AG04449 (cell line): ENCODE measurements at places on chromosomes 2 and 18.

DNA sequence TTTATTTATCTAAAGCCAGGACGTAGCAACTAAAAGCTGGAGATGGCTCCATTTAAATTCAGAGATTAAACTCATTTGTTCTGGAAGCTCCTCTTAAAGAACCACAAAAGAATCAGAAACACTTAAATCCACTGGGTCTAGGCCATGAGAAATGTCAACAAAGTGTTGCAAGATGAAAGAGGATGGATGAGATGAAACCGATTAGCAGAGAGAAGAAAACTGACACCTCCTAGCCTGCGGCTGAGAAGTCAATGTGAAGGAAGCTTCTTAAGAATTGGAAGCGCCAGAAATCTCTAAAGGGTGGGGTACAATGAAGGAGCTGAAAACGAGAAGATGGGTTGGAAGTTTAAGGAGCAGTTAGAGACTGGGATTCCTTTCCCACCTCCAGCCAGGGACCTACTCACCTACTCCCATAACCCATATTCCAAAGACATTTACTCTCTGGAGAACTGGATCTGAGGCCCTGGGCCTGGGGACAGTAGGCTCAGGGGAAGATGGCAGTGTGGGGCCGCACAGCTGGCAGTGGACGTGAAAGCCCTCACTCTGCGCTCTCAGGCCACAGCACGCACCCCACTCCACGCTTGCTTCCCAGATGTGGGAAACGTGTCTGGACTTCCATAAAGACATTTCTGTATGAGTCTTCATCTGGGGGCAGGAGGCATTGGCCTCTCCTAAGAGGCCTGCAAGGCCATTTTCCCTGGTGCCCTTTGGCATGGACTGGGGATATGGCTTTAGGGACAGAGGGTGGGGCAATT, 188.4 kb downstream of the LOXHD1 start:
- DNase-seq, result no peak

DNA sequence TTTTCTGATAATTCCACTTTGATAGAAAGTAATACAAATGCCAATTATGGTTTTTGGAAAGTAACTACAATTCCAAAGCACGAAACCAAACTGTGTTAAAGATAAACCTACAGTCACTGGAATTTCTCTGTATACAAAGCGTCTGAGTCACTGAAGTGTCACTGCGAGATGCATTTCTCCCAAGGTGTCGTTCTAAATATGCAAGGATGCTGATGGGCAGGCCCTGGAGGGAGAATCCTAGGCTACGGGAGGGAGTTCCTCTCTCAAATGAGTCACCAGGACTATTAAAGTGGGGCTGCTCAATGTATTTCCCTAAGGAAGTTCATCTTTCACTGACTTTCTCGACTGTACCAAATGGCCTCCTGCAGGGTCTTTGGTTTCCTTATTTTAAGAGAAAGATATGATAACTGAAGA, 163.8 kb upstream of the STK17B start:
- DNase-seq, result peak; percentile 46

- no peak for DNase-seq
These were observed 116.9 kb downstream of the SMAD7 start for GRCh38 chr18:48833701-48834412.

DNA sequence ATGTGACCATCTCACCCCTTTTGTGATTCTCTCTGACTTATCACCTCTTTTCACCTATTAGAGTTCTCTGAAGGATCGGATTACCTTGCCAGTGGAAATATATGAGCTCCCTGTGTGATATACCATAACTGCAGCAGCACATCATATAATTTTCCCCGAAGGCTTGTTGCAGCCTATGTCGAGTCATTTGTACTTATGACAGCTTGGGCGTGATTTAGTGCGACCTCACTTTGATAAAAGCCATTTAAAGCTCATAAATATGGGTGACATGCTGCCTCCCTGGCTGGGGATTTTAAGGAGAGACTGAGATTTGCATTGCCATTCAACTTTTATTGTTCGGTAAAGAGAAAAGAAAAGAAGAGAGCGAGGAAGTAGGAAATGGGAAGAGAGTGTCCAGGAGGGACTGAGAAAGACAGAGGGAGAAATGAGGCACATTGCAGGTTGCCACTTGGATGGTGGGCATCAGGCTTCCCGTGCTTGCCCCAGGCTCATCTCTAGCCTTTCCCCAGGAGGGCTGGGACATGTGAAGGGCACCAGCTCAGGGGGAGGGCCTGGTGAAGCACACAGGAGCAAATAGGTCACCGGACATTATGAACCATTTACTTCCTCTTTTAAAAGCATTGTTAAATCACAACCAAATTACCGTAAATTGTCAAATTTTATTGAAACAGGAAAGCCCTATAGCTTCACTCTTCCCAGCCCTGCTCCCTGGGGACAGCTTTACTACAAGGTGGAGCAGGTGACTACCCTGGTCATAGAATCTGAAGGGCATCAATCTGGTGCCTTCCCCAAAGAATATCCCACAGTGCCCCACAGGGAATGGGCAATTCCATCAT, 161.3 kb downstream of the SETBP1 start:
- DNase-seq, result no peak

DNA sequence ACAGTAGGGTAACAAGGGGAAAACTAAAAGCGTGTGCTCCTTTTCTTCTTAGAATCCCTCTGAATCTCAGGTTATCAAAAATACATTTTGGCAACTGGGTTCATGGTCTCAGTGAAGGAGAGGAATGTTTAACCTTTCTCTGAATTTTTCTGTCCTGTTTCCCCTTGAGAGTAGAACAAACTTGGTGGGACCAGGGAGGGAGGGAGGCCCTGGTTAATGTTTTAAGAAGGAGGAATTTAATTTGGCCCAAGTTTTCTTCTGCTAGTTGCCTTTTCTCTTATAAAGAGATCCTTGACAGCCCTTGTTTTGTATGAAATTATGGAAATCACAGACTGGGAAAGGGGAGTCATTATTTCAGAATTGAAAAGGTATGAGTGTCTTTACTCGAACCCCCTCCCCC, 12.2 kb upstream of the POU3F3 start:
- DNase-seq, result no peak

- no peak for DNase-seq
These were observed 128.2 kb downstream of the COL4A4 start for GRCh38 chr2:227035711-227036367.

GRCh38 chr18:37207343-37207742, 358.3 kb downstream of the CELF4 start:
- DNase-seq, result no peak

GRCh38 chr2:11698009-11698922, 28.3 kb upstream of the NTSR2 start:
- no peak for DNase-seq

DNA sequence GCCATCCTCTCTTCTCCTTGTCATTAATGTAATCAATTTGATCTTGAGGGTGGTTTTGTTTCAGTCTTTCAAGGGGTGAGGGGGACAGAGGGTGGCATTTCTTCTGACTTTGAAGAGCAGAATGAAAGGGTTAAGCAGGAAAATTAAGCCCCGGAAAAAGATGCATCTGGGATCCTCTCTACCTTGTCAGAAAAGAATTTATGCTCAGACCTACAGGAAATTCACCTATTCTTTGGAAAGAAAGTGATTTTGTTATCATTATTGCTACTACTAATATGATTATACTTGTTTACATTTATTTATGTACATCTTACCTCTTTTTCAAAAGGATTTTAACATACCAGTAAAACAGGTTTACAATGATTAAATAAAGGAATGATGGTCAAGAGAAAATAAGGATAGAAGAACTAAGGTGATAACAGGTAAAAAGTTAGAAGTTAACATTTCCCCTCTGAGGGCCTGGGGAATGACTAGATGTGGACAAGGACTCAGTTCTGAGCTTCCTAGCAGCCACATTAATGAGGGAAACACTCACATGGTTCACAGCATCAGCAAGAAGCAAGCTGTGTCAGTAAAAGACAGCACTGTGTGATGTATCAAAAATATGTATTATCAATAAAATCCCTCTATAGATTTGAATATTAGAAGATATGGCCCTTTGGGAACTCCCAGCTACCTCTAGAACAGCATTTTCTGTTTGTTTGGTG, 151.4 kb downstream of the MYCN start:
- DNase-seq, result no peak

DNA sequence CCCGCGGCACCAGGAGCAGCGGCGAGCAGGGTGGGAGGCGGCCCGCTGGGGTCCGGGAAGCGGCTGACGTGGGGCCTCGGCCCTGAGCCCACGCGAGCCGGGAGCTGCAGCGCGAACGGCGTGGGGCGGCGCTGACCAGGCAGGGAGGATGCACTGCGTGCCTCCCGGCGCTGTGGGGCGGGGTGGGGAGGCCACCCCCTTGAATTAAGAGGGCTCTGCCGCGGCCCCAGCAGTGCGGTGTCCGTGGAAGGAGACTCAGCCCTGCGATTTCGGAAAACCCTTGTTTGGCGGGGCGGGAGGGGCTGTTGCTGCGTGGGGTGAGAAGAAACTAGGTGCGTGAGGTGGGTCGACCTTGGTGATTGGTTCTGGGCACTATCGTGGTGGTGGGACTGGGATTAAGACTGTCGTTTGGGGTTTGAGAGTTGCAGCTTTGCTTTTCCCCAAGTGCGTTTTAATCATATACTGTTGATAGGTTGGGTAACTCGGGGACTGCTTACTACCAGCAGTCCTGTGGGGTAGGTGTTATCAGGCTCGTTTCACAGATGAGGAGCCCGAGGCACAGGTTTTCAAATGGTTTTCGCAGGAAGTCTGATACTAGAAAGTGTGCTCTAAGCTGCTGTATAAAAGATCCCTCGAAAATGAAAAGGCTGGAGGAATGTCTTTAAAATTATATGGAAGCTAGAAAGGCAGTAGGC, 722 bp downstream of the ACSL3 start:
- DNase-seq, result no peak

GRCh38 chr18:47735041-47735702, 195.3 kb downstream of the SMAD2 start:
- DNase-seq, result no peak
